ENCODE measurements at places on chromosomes 5 and 9.

GRCh38 chr5:27144456-27144855 lies 106.1 kb upstream of the CDH9 start:
- DNase-seq: no peak

DNA sequence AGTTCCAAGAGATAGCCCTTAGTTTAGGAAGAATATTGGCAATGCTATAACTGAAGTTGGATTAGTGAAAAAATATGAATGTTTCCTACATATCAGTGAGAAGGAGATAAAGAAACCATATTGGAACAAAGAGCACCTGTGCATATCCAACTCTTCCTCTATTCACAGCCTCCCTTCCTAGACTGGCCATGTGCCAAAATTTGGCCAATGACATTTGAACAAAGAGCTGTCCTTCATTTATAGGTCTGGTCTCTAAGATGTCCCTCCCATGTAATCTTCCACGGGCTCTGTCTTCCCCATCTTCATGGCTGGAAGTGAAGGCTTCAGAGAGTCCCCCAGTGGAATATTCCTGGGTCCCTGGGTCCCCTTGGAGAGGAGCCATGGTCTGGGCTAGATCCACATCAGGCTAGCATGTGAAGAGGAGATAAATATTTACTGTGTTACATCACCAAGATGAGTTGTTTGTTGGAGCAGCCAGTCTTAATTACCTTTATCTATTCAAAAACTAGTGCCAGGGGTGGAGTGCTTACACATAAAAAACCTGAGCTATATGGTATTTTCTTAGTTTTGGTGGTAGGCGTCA lies 190.0 kb upstream of the S1PR3 start:
- no peak for DNase-seq

- DNase-seq: no peak
These were observed 150.6 kb downstream of the MCTP1 start for GRCh38 chr5:95134326-95134725.

- DNase-seq: no peak
These were observed 86.1 kb downstream of the SH3TC2 start for GRCh38 chr5:148976569-148977381.

GRCh38 chr9:136045595-136046553 lies 49.2 kb downstream of the NACC2 start:
- no peak for DNase-seq

GRCh38 chr5:178314061-178314660 lies 81.6 kb upstream of the PHYKPL start:
- no peak for DNase-seq

GRCh38 chr5:134240421-134240962 lies 14.6 kb upstream of the PPP2CA start:
- no peak for DNase-seq

- no peak for DNase-seq
These were observed 4.8 kb downstream of the ARHGEF28 start for GRCh38 chr5:73630765-73631164.

GRCh38 chr5:125411744-125412560 lies 665.5 kb upstream of the ZNF608 start:
- no peak for DNase-seq

GRCh38 chr9:105232207-105232606 lies 12.2 kb upstream of the SLC44A1 start:
- DNase-seq: no peak

DNA sequence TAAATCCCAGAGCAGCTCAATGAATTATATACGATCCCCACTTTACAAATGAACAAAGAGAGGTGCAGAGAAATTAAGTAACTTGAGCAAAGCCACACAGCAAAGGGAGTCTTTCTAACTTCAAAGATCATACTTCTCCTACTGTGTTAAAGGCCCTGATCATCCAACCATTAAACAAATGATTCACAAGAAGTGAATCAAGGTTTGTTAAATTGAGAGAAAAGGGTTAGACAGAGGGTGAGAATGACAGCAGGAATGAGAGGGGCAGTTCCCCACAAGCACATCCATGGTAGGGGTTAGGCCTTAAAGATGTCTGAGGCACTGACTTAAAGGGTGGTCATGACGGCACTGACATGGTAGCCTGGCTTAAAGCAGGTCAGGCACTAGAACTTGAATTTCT lies 10.7 kb downstream of the IDNK start:
- DNase-seq: no peak

- no peak for DNase-seq
These were observed 118.3 kb downstream of the SYK start for GRCh38 chr9:90919883-90920282.

DNA sequence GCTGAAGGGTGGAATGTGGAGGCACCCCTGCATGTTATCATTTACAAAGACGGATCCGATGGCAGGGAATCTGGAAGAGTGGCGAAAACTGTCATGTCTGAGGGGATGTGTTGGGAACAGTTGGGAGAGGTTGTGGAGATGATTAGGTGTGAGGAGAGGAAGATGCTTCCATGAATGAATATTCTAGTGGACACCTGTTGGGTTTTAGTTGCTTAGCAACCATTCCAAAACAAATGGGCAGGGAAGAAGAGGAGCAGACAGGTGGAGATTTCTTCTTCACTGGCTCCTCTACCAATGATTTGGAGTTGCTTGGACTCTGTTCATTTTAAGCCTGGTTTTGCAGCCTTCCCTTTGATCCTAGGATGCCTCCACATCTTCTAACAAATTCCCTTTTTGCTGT lies 465.3 kb upstream of the CLINT1 start:
- DNase-seq: no peak

DNA sequence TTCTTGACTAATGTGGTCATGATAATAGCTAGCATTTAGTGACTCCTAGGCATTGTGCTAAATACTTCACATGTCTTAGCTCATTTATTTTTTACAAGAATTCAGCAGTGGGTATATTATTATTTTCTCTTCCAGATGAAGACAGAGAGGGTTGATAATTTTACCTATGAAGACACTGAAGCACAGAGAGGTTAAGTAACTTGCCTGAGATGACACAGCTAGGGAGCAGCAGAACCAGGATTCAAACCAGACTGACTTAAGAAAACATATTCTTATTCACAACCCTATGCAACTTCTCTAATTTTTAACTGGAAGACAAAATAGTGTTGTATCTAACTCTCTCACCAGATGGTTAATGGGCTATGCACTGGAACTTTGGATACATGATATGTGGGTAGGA lies 44.8 kb downstream of the NNT start:
- no peak for DNase-seq

- DNase-seq: no peak
These were observed at the start of gene MCIDAS for GRCh38 chr5:55226934-55227663. TSS of gene MCIDAS (minus strand) at chr5:55227315. CDS start at chr5:55227138, 177 bp downstream.

Data from stimulated activated CD8-positive, alpha-beta memory T cell treated with anti-CD3 and anti-CD28 coated beads, Interleukin-7, amount 100 ng/mL, for 1 hour (primary cell).